SK-N-MC (cell line): ENCODE measurements at places on chromosomes 1 and 21.

GRCh38 chr1:178646821-178647220 is 78.2 kb upstream of the RALGPS2 start:
- no peak for DNase-seq

- DNase-seq = no peak
These were observed 1.5 kb downstream of the EPRS1 start for GRCh38 chr1:220044678-220045355.

- no peak for DNase-seq
These were observed 76.0 kb upstream of the OLIG2 start for GRCh38 chr21:32949701-32950100.

DNA sequence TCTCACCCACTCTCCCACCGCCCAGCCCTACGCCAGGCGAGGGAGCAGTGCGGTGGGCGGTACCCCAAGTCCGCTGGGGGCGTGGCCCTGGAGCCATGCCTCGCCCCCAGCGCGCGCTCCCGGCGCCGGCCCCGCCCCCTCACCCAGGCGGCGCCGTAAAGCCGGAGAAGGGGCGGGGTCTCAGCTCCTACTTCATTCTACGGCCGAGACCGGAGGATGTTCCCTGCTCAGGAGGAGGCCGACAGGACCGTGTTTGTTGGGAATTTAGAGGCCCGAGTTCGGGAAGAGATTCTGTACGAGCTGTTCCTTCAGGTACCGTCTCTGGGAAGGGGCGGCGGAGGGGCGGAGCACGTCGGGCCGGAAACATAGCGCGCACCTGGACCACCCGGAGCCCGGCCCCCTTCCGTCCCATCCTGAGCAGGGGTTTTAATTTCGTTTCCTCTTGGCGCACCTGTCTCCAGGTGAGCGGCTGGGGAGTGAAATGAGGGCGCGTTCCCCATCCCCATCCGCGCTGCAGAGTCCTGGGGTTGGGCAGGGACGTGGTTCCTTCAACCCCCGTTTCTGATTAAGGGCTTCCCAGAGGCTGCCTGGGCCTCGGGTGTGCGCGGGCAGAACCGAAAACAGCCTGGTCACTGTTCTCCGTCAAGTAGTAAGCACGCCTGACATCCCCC is at the start of gene RBM11:
RBM11 (plus strand) TSS at position 187 of the 671 bp plus-strand sequence; CDS start at position 217, 30 bp downstream.
- DNase-seq = no peak

DNA sequence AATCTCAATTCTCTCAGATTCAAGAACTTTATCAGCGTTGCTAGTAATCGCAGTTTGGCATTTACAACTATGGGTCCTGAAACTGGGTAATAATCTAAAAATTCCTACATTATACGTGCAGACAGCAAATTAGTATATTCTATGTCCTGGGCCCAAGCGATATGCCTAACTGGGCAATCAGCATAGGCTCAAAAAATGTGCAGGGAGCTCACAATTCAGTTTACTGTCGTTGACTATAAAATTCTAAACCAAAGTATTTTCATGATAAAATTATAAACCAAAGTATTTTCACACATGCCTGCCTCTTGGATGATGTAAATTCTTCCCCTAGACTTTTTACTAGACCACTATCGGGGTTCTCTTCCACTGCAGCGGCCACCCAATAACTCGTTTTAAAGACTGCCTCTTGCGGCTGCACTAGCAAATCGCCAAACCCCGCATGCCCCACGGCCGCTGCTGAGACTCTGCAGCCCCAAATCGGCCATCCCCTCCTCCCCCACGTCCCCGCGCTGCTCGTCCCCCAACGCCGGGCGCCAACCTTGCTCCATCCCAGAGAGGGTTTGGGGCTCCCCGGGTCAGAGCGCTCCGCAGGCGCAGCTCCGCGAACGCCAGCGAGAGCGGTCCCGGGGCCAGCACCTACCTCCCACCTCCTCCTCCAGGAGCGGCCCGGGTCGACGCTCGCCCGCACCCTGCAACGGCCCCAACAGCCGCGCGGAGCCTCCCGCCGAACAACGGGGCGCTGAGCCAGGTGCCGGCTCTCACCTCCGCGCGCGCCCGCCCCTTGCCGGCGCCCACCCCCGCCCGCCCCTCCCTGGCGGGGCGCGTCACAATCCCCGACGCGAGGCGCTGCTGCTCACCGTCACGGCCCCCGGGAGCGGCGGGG is 506 bp downstream of the SSX2IP start:
- DNase-seq = no peak

DNA sequence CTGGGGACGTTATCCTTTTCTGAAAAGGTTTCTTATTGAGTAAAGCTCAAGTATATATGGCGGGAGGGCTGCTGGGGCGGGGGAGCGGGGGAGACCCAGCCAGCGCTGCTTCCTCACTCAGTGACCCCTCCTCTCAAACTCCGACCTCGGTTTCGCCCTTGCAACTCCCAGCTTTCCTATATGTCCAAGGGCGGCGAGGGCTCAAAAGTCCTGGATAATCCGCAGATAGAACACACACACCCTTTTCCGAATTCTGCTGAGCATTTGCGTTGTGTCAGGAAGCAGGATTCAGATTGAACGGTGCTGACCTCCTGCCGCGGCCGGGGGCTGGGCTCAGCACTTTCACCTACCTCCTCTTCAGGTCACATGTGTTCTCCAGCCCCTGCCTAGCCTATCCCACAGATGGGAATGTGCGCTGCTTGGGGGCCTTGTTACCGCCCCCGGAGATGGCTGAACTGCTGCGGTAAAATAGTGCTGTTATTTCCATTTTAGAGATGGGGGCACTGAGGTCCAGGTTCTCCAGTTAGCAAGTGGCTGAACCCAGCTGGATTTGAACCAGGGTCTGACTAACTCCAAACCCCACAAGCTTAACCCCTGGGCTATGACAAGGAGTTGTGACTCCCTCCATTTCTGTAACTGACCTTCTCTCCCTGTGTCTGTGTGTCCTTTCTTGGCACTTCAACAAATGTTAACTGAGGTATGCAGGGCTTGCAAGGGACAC is 795 bp upstream of the AHDC1 start:
- DNase-seq = no peak

DNA sequence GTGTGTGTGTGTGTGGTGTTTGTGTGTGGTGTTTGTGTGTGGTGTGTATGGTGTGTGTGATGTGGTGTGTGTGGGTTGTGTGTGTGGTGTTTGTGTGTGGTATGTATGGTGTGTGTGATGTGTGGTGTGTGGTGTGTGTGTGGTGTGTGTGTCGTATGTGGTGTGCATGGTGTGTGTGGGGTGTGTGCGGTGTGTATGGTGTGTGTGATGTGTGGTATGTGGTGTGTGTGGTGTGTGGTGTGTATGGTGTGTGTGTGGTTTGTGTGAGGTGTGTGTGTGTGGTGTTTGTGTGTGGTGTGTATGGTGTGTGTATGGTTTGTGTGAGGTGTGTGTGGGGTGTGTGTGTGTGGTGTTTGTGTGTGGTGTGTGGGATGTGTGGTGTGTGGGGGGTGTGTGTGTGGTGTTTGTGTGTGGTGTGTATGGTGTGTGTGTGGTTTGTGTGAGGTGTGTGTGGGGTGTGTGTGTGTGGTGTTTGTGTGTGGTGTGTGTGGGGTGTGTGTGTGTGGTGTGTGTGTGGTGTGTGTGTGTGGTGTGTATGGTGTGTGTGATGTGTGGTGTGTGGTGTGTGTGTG is 106.2 kb upstream of the ADAR start:
- no peak for DNase-seq

DNA sequence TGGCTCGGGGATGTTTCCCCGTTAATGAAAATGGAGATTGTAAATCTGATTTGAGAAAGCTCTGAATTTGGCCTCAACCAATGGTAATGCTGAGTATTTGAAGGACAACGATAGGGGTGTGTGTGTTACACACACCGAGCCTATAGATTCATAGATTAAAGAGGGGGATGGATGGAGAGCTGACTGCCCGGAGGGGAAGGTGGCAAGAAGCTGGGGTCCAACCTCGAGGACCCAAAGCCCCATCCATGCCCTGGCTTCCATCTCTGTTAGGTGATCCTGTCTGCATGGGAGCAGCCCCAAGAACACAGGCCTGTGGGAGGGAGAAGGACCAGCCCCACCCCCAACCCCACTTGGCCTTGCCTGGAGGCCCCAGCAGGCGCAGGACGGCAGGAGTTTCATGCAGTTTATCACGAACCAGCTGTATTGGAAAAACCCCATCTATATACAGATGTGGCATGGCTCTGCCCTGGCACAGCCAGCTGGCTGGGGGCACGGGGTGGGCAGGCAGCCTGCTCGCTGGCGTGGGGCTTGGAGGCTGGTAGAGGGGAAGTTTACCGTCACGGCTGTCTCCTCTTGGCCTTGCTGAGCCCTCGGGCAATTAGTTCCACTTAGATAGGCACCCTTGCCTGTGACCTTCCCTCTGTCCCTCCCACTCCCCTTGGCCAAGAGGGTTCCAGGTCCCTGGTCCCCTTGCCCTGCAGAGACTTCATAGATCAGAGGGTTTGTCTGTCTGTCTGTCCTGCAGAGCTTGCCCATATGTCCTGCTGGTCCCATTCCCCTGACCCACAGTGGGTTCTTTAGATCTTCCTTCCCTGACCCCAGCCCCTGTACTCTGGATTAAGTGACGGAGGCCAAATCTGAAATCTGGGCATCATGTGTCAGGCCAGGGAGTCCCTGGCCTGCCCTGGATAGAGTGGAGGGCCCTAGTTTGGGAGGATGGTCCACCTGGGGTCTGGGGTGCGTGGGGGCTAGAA is 3.0 kb downstream of the HSPB7 start:
- no peak for DNase-seq

GRCh38 chr21:25466470-25466869 is 140.8 kb downstream of the MRPL39 start:
- no peak for DNase-seq

GRCh38 chr1:201254625-201255478 is 28.5 kb upstream of the PKP1 start:
- no peak for DNase-seq

- no peak for DNase-seq
These were observed 147.2 kb downstream of the RASAL2 start for GRCh38 chr1:178241057-178241456.

- no peak for DNase-seq
These were observed 102.3 kb downstream of the SPSB1 start for GRCh38 chr1:9395018-9395417.
